ENCODE measurements at places on chromosomes 11 and 22. TPM values are rescaled to one million over a fixed set of nuclear protein-coding genes. Genes with fewer than 3 reads are reported as not detected.
A peak's percentile ranks its signal among the peaks of the same experiment; 100 is the strongest.

DNA sequence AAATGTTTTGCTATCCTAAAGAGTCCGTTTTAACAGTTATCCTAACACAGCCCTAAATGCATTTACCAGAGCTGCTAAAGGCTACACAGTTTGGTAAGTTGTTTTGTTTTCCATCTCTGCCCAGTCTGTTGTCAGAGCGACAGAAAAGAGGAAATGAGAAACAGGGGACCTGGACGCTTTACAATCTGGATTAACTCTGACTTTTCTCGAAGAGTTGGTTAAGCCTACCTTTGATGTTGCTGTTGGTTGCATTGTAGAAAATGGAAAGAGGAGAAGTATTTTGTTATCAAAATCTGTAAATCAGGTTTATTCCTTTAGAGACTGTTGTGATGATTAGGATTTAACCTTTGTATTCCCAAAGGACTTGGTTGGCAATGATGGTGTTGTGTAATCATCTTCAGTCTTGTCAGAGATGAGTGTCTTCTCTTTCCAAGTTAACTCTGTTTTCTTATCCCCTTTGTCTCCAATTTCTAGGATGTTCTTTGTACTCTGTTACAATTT, 481 bp downstream of the ANGPTL5 start:
- DNase-seq, result no peak
- H3K36me3 ChIP-seq, result no peaks in the 10 kb centered on the region
- peaks cover 20% of the 10 kb centered on the region for H3K4me1 ChIP-seq
- no peaks in the 10 kb centered on the region for H3K27me3 ChIP-seq
- peak overlapping the region; percentile 91 for H3K4me3 ChIP-seq

DNA sequence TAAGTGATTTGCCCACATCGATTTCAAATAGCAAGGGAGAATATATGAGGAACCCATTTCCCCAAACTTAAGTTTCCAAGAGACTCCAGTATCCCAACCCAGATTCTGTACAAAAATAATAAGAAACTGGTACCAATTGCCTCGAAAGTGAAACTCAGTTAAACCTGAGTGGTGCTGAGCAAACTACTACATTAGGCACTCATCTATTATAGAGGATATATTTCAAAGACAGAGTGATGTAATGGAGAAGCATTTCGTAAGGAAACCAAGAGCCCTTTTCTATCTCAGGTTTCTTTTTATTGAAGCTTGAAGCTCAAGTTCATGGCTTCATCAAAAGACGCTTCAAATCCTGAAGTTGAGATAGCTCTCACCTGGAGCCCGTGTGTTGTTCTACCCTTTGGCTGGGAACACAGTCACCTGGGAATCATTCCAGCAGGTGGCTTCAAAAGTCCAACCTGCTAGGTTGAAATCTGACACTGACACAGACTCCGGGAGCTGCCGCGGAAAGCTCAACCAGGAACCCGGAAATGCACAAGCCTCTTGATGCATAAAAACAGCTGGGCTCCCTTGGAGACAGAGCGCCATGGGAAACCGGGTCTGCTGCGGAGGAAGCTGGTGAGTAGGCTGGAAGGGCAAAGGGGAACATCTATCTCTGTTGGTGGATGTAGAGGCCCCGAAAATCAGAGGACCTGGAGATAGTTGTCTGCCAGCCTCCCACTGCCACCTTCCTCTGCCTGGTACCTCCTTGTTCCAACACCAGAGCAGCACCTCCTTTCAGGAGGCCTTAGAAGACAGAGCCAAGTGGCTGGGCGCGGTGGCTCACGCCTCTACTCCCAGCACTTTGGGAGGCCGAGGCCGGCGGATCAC, at the start of gene C11orf52:
C11orf52 (plus strand) TSS at position 524 of the 867 bp plus-strand sequence; CDS start at position 584, 60 bp downstream.
- no peak within 1 kb of the TSS for H3K4me3 ChIP-seq
- no peak within 1 kb of the TSS for H3K27ac ChIP-seq
- H3K27me3 ChIP-seq, result peaks cover 26% of the 10 kb centered on the region
- H3K4me1 ChIP-seq, result no peaks in the 10 kb centered on the region
- no peaks in the 10 kb centered on the region for H3K36me3 ChIP-seq
- DNase-seq, result no peak

Gene PLEKHA7
- 5.1 TPM for total RNA-seq

GRCh38 chr22:22754961-22755777, 110.8 kb downstream of the GGTLC2 start:
- peaks cover 51% of the 10 kb centered on the region for H3K4me1 ChIP-seq
- H3K36me3 ChIP-seq, result no peaks in the 10 kb centered on the region
- H3K27ac ChIP-seq, result no peak overlapping the region
- no peak for DNase-seq
- no peak overlapping the region for H3K4me3 ChIP-seq
- H3K27me3 ChIP-seq, result no peaks in the 10 kb centered on the region

DNA sequence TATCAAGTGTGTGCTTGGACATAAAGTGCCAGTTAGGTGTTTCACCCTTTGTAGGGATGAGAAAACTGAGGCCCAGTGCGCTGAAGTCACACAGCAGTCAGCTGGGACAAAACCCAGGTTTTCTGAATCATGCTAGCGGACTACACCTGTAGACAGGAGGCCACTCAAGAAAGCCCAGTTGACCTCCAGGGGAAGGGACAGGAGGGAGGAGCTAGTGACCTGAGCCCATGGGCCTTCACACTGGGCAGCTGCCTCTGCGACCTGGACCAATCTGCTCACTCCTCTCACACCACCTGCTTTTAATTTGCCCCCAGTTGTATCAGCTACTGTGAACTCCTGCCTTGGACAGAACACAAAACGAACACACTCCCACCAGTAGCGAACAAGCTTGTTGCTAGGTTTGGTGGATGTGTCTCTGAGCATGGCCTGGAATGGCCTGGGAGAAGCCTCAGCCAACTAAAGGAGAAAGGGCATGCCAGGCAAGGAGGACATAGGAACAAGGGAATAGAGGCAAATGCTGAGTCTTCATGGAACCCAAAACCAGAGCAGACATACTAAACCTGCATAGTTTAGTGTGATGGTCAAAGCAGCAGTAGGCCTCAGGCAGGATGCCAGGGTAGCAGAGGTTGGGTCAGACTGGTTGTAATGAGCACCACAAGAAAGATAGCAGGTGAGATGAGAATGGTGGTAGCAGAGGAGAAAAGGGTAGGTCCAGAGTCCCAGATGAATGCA, 7.2 kb downstream of the LMO1 start:
- no peak overlapping the region for H3K4me3 ChIP-seq
- no peak for DNase-seq
- no peaks in the 10 kb centered on the region for H3K4me1 ChIP-seq
- no peak overlapping the region for H3K27ac ChIP-seq
- peaks cover 22% of the 10 kb centered on the region for H3K27me3 ChIP-seq

- no peaks in the 10 kb centered on the region for H3K27me3 ChIP-seq
- peak; percentile 84 for DNase-seq
- no peak overlapping the region for H3K4me3 ChIP-seq
These were observed 64.5 kb downstream of the AMBRA1 start for GRCh38 chr11:46529095-46529905.

DNA sequence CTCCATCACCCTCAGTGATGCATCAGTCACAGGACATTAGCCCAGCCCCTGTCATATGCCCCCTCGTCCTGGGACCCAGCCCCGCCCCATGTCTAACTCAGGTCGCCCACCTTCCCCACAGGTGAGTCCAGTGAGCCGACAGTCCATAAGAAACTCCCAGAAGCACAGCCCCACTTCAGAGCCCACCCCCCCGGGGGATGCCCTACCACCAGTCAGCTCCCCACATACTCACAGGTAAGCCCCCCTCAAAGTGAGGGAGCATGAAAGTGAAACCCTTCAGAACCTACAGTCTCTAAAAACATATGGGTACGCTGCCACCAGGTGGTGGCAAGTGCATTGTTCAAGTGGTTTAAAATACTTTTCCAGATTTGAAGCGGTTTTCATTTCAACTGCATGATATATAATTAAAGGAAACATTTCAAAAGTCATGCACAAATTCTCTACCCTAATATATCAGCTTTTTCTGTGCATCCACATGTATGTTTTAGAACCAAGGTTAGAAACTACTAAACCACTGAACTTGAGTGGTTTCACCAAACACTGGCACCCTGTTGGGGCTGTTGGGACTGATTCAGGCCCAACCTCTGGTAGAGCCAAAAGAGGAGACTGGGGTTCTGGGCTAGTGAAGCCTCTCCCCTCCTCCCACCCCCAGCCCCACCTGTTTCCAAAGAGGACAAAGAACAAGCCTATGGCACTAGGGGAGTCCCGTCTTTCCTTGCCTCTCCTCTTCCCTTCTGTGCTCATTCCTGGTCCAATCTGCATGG, 17.3 kb downstream of the EPS8L2 start:
- H3K36me3 ChIP-seq, result no peaks in the 10 kb centered on the region
- H3K4me3 ChIP-seq, result peak overlapping the region; percentile 32
- DNase-seq, result peak; percentile 65
- peaks cover 24% of the 10 kb centered on the region for H3K4me1 ChIP-seq

Gene ADAMTS8
- total RNA-seq, result not detected

Gene TMEM121B
- total RNA-seq, result not detected

Gene OR9I1
- not detected for total RNA-seq

- H3K4me3 ChIP-seq, result peak overlapping the region; percentile 91
- H3K27ac ChIP-seq, result peak overlapping the region; percentile 96
- H3K4me1 ChIP-seq, result peaks cover 35% of the 10 kb centered on the region
- no peak for DNase-seq
- H3K36me3 ChIP-seq, result peaks cover 35% of the 10 kb centered on the region
These were observed 724 bp downstream of the ARFIP2 start for GRCh38 chr11:6480299-6480914.

DNA sequence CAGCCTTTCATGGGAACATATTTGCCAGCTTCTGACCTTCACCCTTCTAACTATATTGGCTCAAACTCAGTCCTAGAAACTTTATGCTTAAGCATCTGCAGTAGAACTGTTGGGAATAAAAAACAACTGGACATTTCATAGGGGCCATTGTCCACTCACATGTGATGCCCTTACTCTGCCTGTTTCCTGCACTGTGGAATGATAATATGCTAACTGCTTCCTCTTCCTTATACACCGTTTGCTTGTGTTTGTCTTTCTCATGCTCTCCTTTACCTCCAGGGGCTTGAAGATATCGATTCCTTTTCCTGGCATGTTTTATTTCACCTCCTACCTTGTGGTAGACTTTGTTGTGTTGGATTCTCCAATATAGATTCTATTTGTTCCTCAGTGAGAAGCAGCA, 333.0 kb upstream of the DDI1 start:
- no peak overlapping the region for H3K27ac ChIP-seq
- no peaks in the 10 kb centered on the region for H3K36me3 ChIP-seq
- H3K4me1 ChIP-seq, result no peaks in the 10 kb centered on the region
- no peak for DNase-seq

GRCh38 chr11:128453444-128454336, 133.7 kb downstream of the ETS1 start:
- no peaks in the 10 kb centered on the region for H3K27me3 ChIP-seq
- DNase-seq, result no peak
- peak overlapping the region; percentile 24 for H3K27ac ChIP-seq
- H3K36me3 ChIP-seq, result peaks cover 38% of the 10 kb centered on the region
- H3K4me1 ChIP-seq, result peaks cover 62% of the 10 kb centered on the region
- H3K4me3 ChIP-seq, result no peak overlapping the region

Gene DEPDC7
- total RNA-seq, result 0.90 TPM

- no peaks in the 10 kb centered on the region for H3K27me3 ChIP-seq
- H3K4me1 ChIP-seq, result peaks cover 4% of the 10 kb centered on the region
- no peaks in the 10 kb centered on the region for H3K36me3 ChIP-seq
- H3K27ac ChIP-seq, result no peak overlapping the region
These were observed 49.8 kb downstream of the NAT10 start for GRCh38 chr11:34155057-34155756.

- peaks cover 30% of the 10 kb centered on the region for H3K27me3 ChIP-seq
- peak; percentile 2 for DNase-seq
- H3K27ac ChIP-seq, result no peak overlapping the region
- H3K36me3 ChIP-seq, result no peaks in the 10 kb centered on the region
- no peak overlapping the region for H3K4me3 ChIP-seq
- H3K4me1 ChIP-seq, result no peaks in the 10 kb centered on the region
These were observed 98.7 kb downstream of the WNT7B start for GRCh38 chr22:45878051-45878781.

DNA sequence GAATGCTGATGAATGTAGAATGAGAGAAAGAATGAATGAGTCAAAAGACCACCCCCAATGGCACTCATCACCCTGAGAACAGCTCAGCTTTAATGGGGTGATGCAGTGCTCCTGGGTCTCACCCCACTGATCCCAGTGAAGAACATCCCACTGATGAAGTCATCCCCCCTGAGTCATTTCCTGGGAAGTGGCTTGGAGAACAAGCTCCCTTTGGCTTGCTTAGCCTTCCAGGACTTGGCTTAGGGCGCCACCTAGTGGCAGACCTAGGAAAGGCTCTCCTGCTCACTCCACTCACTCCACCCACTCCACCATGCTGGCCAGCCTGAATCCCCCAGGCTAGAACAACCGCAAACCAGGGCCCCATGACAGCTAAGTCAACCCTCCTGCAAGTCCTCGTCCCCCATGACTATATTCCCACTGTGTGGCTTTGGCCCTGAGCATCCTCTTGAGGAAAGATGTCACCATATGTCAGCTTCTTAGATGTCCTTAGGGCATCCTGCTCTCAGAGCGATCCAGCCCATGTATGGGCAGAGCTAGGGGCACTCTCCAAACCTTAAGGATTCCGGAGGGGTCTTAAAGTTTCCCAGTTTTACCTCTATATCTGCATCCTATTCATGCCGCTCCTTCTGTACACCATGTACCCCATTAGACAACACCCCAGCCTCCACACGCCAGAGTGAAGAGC, 17.8 kb upstream of the TMPRSS13 start:
- H3K36me3 ChIP-seq, result no peaks in the 10 kb centered on the region
- peaks cover 77% of the 10 kb centered on the region for H3K4me1 ChIP-seq
- no peaks in the 10 kb centered on the region for H3K27me3 ChIP-seq
- peak; percentile 91 for DNase-seq
- no peak overlapping the region for H3K4me3 ChIP-seq

- H3K27me3 ChIP-seq, result peaks cover 2% of the 10 kb centered on the region
- peaks cover 11% of the 10 kb centered on the region for H3K4me1 ChIP-seq
- no peak overlapping the region for H3K4me3 ChIP-seq
- H3K36me3 ChIP-seq, result no peaks in the 10 kb centered on the region
These were observed 23.7 kb downstream of the WBP2NL start for GRCh38 chr22:42022162-42022847.

- H3K4me1 ChIP-seq, result no peaks in the 10 kb centered on the region
- H3K27me3 ChIP-seq, result no peaks in the 10 kb centered on the region
- peaks cover 6% of the 10 kb centered on the region for H3K36me3 ChIP-seq
- no peak overlapping the region for H3K27ac ChIP-seq
- H3K4me3 ChIP-seq, result no peak overlapping the region
These were observed 37.0 kb upstream of the FTH1 start for GRCh38 chr11:62004473-62004872.

Gene MAJIN
- total RNA-seq, result 0.21 TPM

DNA sequence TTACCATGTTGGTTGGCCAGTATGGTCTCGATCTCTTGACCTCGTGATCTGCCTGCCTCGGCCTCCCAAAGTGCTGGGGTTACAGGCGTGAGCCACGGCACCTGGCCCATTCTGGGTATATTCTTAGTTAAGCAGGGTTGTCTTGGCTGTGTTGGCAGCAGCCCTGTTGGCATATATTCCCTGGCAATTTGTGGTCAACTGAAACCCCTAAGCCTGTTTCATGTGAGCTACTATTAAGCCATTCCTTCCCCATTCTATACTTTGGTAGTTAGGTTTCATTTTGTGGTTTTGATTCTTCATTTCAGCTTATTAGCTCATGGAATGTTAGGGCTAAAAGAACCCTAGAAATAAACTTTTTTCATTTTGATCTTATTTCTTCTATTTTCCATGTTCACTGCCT, 22.2 kb upstream of the IL18BP start:
- H3K27ac ChIP-seq, result no peak overlapping the region
- no peak overlapping the region for H3K4me3 ChIP-seq

All from activated CD4-positive, alpha-beta memory T cell treated with anti-CD3 and anti-CD28 coated beads for 36 hours (primary cell).